ENCODE measurements at places on chromosomes 11 and 22. TPM values are rescaled to one million over a fixed set of nuclear protein-coding genes. Genes with fewer than 3 reads are reported as not detected.

The SAA2 gene
- total RNA-seq, result 3.0 TPM

The MIAT gene
- total RNA-seq, result 0.27 TPM

The NCR3LG1 gene
- total RNA-seq, result 1.5 TPM

The ZDHHC24 gene
- total RNA-seq, result 8.7 TPM

The RFPL1 gene
- not detected for total RNA-seq

The LRRC74B gene
- not detected for total RNA-seq

The TRIM5 gene
- total RNA-seq, result 15.2 TPM

The C22orf31 gene
- total RNA-seq, result not detected

The NNMT gene
- 246 TPM for total RNA-seq

The MS4A12 gene
- total RNA-seq, result not detected

The PHF21A gene
- 4.8 TPM for total RNA-seq
